CD4-positive, CD25-positive, alpha-beta regulatory T cell (primary cell): ENCODE measurements at places on chromosomes 2 and 18.

GRCh38 chr2:196294516-196294909, 123.1 kb upstream of the STK17B start:
- DNase-seq = no peak

GRCh38 chr2:11679486-11680181, 9.6 kb upstream of the NTSR2 start:
- DNase-seq = no peak

- DNase-seq = no peak
These were observed 175.0 kb upstream of the HNRNPA3 start for GRCh38 chr2:177037569-177037968.

- no peak for DNase-seq
These were observed 11.6 kb upstream of the BOK start for GRCh38 chr2:241546771-241547498.

DNA sequence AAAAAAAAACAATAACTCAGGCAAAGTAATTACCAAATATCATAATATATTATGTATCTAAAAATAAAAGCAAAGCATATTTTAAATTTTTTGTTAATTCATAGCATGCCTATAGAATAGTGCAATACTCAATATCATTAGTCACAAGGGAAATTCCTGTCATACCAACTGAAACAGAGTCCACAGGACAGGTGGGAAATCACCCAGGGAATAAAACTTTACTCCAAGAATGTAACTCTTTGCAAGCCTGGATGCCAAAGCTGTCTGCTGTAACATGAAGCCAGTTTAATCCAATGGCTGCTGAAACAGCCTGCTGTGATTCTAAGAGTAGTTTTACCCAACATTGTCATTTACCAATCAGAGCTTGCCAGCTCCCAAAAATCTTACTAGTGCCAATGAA, 40.0 kb upstream of the SULT1C3 start:
- DNase-seq = no peak

- no peak for DNase-seq
These were observed 25.5 kb downstream of the TMEM247 start for GRCh38 chr2:46504685-46505471.

DNA sequence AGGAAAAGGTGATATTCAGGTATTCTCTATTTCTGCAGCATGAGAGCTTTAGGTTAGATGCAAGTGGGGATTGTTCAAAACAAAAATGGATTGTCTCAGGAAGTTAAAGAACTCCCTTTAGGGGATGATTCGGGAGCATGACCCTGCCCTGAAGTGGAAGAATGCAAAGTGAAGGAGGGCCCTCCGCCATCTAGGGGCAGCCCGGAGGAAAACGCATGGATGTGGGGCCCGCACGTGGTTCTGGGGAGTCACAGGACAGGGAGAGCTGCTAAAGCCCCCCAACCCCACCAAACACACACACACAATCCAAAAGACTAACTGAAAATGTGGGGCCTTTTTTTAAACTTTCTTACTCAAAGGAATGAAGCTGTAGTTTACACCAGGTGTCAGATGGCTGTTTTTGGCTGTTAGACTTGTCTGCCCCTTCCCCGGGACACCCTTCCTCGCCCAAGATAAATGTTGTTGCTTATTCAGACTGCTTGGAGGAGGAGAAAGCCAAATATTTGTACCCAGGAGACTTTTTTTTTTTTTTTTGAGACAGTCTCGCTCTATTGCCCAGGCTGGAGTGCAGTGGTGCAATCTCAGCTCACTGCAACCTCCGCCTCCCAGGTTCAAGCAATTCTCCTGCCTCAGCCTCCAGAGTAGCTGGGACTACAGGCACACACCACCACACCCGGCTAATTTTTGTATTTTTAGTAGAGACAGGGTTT, 78.8 kb downstream of the HNRNPLL start:
- DNase-seq = no peak

DNA sequence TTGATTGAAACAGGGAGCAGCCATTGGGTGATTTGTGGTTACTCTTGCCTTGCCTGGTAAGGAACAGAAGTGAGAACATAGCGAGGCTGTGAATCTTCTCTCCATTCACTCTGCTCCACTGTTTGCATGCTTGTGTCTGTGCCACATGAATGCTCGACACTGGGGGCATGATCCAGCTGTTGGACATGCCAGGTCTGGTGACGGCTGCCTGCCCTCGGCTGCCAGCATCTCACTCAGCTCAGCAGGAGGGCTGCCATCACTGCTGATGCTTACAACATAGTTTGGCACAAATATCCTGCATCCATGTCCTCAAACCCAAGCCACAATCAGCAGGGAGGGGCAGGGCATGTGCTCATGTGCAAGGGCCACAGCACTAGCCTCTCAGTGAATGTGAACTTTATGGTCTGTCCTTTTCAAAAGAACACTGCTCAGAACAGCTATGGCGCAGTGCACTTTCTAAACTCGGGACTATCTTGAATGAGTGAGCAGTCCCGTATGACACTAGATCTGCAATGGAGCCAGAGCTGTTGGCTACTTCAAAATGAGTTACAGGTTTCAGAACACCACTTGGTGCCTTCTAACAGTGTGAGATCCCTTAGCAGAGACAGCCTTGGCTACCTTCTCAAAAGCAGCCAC, 126.3 kb downstream of the NRP2 start:
- DNase-seq = no peak

DNA sequence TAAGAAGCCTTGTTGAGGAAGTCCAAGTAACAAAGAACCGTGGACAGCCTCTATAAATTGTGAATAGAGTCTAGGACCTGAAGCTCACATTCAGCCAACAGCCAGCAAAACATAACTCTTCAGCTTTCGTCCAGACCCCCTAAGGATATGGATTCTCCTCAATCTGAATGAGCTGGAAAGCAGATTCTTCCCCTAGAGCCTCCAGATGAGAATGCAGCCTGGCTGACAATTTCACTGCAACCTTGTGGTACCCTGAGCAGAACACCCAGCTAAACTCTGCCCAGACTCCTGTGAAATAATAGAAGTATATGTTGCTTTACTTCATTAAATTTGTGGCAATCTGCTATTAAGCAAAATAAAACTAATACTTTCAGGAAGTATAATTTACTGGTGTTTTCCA, 483.5 kb upstream of the SLC8A1 start:
- DNase-seq = no peak

DNA sequence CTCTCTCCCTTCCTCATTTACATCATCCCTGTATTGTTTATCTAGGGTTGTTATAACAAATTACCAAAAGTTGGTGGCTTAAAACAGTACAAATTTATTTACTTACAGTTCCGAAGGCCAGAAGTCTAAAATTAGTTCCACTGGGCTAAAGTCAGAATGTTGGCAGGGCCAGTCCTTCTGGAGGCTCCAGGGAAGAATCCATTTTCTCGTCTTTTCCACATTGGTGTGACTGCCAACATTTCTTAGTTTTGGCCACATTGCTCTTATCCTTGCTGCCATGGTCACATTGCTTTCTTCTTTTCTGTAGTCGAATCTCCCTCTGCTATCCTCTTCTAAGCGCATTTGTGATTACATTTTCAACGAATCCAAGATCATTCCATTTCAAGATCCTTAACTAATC, 34.7 kb downstream of the ICOS start:
- no peak for DNase-seq

DNA sequence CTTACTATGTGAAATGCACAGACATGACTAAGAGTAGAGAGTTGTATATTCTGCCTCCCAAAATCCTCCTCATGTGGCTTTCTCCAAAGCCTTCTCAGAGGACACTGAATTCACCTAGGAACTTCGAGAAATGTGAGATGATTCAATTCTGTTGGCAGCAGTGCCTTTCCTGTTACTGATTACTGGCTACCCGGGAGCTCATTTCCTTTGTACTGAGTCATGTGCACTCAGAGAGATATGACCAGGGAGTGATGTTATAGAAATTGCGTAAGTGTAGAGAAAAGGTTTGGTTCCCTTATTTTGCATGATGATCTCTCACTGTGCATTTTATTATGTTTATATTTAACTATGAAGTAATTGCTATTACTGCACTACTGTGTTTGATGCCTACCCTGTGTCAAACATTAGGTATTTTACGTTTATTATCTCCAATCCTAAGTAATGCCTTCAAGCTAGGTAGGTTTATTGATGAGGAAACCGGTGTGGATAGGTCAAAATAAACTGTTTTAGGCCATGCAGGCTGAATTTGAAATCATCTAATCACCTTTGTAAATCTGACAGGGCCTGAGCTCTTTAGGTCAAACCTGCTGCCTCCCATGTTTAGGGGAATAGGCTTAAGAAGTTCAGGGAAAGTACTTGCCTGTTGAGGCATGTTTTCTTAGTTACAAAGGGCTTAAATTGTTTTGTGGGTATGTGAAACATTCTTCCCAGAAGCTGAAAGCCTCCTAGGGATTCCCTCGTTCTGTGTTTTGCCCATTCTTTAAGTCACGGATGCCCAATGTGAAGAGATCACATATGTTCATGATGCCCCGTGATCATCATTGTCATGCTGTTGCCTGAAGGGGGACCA, 86.8 kb downstream of the FMNL2 start:
- DNase-seq = no peak

DNA sequence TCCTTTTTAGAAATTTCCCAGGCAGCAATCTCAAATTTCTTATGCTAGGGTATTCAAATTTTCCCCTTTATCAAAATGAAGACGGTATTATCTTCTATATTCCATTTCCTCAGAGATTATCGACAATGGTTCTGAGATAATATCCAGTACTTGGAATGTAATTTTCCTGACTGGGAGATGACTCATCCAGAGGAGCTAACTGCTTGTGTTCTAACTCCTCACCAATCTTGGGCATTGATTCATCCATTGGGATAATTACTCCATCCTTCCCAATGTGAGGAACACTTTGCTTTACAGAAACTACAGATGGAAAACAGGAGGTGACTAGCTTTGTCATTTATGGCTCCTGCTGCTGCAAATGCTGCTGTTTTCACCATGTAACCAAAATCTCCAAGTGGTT, 239.4 kb upstream of the LYPD1 start:
- no peak for DNase-seq

DNA sequence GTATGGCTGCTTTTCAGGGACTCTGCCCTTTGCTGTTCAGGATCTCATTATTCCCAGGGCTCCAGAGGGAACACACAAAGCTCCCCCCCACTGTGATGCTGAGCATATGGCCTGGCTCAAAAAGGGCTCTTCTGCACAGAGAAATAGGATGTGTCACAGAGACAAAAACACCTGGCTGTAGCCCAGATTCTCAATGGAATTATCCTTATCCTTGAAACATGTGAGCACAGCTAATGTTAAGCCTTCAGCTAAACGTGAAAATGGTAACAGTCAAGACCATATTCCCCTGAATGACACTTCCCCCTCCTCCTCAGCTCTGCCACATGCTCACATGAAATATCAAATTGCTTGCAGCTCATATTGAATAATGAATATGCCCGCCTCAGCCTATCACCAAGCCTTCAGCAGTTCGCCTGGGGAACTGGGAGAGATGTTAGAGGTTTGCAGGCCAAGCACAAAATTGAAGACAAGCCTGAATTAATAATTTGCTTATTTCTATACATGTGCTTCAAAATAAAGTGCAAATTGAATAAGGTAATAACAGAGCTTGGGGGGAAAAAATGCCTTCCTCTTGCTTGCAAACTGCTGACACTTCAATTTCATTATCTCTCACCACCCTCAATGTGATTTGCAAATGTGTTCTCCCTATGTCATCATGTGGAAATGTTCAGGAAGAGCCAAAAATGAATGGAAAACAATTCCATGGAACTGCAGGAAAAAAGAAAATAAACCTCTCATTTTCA, 181.0 kb upstream of the HNRNPA3 start:
- no peak for DNase-seq

GRCh38 chr2:63741884-63742579, 99.7 kb upstream of the UGP2 start:
- no peak for DNase-seq

DNA sequence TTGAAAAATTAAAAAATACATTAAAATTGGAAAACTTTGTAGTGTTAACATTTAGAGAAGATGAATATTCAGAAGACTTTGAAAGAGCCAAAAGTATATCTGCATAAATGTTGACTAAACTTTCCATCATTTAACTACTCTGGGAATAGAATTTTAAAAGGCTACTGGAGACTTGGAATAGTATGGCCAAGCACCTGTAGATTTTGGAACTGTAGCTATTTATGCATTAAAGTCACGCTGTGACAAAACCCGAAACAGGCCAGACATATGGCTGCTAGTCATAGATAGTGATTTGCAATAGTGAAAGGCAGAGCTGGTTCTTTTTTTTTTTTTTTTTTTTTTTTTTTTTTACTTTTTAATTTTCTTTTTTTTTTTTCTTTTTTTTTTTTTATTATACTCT, 396.0 kb downstream of the SOCS6 start:
- no peak for DNase-seq

DNA sequence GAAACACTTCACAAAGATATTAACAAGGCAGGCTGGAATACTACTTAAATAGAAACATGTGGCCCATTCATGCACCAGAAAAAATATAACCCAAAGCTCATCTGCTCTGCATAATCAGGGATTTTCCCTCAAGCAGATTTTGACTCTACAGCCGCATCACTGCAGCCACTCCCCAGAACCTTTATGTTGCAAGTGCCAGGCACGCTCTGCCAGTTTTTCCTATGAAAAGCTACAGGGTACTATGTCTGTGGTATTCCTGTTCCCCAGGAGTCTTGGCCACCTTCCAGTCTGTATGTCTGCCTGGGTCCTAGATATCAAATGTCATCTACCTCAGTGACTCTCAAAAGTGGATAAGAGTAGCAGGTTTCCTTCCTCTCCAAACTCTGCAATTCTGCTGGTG, 3.8 kb downstream of the COA5 start:
- no peak for DNase-seq

- DNase-seq = no peak
These were observed 35.1 kb downstream of the ADI1 start for GRCh38 chr2:3483986-3484960.

DNA sequence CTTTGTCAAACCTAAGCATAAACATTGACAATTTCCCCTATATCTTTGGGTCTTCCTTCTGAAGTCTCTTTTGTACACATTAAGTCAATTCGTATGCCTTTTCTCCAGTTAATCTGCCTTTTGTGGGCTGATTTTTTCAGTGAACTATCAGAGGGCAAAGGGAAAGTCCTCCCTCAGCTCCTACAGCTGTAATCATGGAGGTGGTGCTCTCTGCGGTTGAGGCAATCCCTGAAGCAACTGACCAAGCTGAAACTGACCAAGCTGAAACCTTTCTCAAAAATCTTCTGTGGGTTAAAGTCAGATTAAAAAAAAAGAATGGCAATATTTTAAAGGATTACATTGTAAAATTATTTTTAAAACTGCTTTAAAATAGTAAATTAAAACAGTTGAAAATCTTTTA, 105.8 kb upstream of the DNAJC10 start:
- DNase-seq = no peak

GRCh38 chr2:224098481-224099230, 59.6 kb upstream of the SERPINE2 start:
- no peak for DNase-seq

GRCh38 chr18:36496022-36496421, 198.5 kb downstream of the FHOD3 start:
- peak; percentile 17 for DNase-seq

GRCh38 chr2:240350696-240351087, 84.8 kb upstream of the GPC1 start:
- no peak for DNase-seq
